Activated naive CD8-positive, alpha-beta T cell treated with anti-CD3 and anti-CD28 coated beads, Interleukin-2, amount 10 ng/mL, durations not matched to agents 7 days and 5 days (primary cell): ENCODE measurements at places on chromosomes 13 and 19.

GRCh38 chr13:108947551-108948030 is 318.2 kb downstream of the MYO16 start:
- no peak for DNase-seq

DNA sequence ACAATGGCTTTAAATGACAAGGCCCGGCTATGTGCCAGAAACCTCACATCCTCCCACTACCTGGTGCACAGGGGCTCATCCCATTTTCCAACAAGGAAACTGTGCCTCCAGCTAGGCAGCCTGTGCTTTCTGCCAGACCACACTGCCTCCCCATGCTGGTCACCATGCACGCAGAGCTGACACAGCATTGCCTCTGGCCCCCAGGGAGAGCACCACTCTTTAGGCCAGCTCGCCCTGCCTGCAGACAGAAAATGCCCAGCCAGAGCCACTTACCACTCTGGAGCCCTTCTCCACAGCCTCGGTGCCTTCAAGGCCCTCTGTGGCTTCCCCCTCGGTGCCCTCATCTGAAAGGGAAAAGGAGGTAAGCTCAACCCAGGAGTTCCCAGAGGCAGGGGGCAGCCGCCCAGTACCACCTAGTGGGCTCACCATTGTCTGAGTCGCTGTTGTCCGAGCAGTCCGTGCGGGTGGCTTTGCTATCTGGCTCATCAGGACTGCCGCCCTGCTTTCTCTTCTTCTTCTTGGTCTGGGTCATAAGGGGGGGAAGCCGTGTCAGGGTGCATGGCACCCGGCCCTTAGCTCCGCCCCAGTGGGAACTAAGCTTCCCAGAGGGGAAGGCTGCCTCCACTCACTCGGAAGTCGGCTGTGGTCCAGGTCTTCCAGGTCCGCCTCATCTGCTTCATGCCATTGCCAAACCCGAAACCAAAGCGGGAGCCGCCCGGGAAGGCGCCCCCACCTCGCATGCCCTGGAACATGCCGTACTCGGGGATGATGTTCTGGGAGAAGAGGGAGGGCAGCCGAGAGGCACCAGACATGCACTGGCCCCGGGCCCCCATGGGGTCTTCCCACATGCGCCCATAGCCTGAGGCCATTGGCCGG is 18.0 kb downstream of the AKAP8L start:
- no peak for DNase-seq

DNA sequence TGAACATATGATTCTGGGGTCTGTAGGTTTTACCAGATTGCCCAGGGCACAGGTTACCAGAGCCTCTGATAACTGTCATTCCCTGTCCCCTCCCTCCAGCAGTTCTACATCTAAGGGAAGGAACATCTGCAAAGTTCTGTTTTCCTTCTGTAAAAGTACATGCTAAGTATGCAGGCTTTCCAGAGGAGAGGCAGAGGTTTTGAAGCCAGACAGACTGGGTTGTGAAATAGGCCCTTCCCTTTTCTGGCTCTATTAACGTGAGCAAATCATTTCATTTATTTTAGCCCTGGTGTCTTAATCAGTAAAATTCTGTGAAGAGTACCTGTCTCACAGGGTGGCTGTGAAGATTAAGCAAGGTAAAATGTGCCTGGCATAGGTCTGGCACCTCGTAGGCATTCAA is 66.1 kb upstream of the C1QTNF9 start:
- DNase-seq, result no peak

GRCh38 chr19:5394551-5395505 is 54.2 kb upstream of the PTPRS start:
- no peak for DNase-seq

- no peak for DNase-seq
Measured at GRCh38 chr13:33537676-33538075, 252.1 kb upstream of the STARD13 start.

DNA sequence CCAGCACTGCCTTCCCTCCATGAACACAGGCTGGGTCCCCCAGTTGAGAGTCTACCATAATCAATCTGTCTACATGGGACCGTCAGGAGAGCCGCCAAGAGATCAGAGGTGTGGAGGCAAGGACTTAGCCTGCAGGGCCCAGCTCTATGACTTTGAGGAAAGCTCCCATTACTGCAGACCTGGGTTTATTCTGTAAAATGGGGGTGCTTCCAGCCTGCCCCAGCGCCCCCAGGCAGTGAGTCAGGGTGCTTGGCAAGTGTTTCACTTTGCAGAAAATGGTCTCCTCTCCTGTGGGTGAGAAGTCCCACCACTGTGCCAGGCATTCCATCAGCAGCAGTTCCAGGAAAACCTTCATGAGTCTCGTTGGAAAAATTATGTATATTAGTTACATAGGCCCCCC is 75.5 kb upstream of the VSTM2B start:
- no peak for DNase-seq

- DNase-seq, result peak; percentile 68
Measured at GRCh38 chr19:3243819-3244700, 19.6 kb downstream of the CELF5 start.

- peak; percentile 19 for DNase-seq
Measured at GRCh38 chr19:6833166-6833790, 54.1 kb upstream of the ADGRE1 start.

GRCh38 chr13:54706336-54706735 is 1677.7 kb downstream of the OLFM4 start:
- no peak for DNase-seq

DNA sequence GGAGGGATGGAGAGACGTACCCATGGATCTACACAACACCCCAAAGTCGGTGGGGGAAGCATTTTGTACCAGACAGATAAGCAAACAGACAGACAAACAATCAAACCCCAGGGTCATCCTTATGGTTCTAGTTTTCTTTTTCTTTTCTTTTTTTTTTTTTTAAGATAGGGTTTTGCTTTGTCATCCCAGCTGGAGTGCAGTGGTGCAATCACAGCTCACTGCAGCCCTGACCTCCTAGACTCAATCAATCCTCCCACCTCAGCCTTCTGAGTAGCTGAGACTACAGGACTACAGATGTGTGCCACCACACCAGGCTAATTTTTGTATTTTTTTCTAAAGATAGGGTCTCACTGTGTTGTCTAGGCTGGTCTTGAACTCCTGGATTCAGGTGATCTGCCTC is 17.9 kb upstream of the FBL start:
- no peak for DNase-seq

DNA sequence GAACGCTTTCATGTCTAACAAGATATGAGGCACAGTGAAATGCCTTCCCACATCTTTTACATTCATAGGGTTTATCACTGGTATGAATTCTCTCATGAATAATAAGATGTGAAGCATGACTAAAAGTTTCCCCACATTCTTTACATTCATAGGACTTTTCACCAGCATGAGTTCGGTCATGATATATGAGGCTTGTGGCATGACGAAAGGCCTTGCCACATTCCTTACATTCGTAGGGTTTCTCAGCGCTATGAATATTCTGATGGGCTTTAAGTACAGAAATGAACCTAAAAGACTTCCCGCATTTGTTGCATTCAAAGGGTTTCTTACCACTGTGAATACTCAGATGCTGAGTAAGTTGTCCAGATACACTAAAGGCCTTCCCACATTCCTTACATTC is 21.3 kb downstream of the ZNF607 start:
- DNase-seq, result no peak

GRCh38 chr19:30878495-30878894 is 470.7 kb downstream of the TSHZ3 start:
- no peak for DNase-seq

- DNase-seq, result no peak
Measured at GRCh38 chr13:114043421-114044053, 69.7 kb upstream of the C13orf46 start.

GRCh38 chr19:2887391-2887914 is 13.3 kb upstream of the ZNF57 start:
- no peak for DNase-seq

DNA sequence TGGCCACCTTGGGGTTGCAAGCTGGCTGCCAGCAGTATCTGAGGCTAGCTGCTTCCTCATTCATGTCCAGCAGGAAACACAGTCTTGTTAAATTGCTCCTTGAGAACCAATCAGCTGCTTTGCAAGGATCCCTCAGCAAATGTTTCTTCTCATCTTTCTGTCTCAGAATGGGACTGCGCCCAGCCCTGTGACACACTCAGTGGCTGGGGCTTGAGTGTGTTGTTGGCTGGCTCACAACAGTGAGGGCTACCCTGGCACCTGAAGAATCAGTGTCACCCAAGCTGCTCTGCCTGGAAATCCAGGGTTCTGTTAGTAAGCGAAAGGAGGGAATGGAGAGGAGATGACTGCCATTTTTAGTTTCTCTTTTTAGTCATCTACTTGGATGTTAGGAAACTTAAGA is 317.2 kb downstream of the DCT start:
- no peak for DNase-seq

DNA sequence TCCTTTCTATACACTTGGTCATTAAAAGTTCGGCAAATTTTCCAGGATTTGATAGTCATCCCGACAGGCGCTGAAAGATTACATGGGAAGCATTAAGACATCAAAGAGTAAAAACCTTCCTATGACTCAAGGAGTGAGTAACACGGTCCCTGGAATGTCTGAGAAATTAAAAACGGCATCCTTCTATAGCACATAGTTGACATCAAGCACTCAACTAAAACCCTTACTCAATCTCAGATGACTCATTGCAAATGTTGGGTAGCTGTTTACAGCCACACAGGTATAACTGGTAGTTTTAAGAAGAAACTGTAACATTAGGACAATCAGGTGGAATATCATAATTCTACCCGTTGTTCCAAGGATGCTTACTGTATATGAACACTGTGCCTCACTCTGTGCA is 6.4 kb upstream of the LGALS13 start:
- no peak for DNase-seq

DNA sequence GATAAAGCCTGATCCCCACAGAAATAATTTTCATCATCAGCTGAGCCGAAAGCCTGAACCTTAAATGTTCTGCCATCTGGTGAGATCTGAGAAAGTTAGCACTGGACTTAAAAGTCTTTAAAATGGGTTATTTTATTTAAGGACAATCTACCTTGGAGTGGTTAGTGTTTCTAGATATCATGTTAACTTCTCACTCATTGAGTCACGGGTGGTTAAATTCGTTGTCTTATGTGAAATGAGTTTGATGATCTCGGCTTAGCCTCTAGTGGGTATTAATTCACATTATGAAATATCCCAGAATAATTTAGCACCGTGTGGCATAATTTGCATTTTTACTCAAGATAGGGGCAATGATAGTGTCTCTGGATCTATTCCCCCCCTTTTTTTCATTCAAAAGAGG is 117.4 kb upstream of the ZNF536 start:
- DNase-seq, result no peak

- DNase-seq, result no peak
Measured at GRCh38 chr19:15028490-15028889, 20.8 kb upstream of the CASP14 start.

- DNase-seq, result peak; percentile 87
Measured at GRCh38 chr19:50357178-50358100, 8.0 kb downstream of the NAPSA start.

DNA sequence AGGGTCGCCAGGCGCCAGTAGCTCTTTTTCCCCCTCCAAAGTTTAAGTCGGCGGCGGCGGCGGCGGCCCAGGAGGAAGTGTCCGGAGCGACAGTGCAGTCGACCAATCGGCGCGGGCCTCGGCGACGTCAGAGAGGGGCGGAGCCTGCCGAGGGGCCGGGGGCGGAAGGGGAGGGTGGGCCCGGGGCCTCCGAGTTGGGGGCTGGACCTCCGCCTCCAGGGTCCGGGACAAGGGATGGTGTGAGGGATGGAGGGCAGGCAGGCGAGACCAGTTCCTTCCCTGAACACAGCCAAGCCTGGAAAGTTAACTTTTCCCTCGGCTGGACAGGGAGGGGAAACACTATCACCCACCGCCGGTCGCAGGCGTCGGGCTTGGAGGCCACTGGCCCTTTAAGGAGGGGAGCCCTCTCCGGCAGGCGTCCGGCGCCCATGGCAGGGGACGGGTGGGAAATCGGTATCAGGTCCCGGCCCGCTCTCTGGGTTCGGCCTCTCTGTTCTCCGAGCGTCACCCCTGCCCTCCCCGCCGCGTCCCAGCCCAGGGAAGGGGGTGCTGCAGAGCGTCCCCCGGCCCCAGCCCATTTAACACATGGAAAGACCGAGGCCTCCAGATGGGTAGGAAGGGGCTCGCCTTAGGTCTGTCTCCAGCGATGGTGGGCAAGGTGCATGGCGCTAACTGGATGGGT is at the start of gene PRKD2:
Gene PRKD2, minus strand, starts transcription at position 81 of the 682 bp plus-strand sequence. CDS start 744 bp downstream, outside the sequence.
- DNase-seq, result peak; percentile 94

- DNase-seq, result no peak
Measured at GRCh38 chr13:43652760-43653159, 134.0 kb downstream of the ENOX1 start.

- no peak for DNase-seq
Measured at GRCh38 chr13:100506154-100506553, 82.4 kb downstream of the GGACT start.

DNA sequence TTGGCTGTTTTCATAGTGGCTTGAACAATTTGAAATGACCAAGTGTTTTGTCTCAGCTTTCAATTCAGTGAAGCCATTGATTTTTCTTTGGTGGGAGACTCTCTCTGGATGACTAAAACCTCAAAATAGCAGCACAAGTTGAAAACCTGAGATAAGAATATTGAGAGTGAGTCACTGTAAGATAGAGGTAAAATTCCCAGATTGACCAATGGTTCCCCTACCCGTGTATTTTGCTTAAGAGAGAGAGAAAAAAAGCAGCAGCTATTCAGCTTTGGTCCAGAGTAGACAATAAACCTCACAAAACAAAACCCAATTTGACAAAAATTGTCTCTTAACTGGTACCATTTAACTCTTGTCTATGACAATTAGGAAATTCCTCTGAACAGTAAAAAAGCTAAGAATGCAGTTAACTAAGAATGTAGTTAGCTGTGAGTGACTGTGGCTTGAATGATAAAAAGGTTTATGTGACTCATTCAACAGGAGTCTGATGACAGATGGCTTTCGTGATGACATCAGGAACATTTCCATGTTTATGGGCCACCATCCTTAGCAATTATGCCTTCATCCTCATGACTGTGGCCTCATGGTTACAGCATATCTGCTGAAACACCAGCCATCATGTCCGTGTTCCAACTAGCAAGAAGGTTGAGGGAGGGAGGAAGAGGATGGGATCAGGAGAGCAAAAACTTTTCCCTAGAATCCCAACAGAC is 356.9 kb downstream of the NDFIP2 start:
- no peak for DNase-seq

- DNase-seq, result no peak
Measured at GRCh38 chr19:447816-448560, 12.8 kb downstream of the SHC2 start.

GRCh38 chr19:15014579-15014978 is 34.7 kb upstream of the CASP14 start:
- DNase-seq, result no peak

DNA sequence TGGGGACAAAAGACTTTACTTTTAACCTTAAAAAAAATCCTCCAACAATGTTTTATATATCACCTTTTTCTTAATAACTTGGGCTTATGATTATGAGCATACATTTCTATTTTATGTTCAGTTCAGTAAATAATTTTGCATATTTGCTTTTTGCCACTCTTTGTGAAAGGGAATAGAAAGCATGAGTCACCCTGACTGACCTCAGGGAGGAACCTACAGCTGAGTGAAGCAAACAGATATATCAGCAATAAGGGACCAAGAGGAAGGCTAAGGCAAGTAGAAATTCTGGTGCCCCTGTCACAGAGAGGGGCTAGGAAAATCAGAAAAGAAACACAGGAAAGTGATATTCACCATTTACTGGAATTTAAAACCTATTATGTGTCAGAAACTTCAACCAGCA is 37.2 kb upstream of the SOHLH2 start:
- no peak for DNase-seq

GRCh38 chr13:111662895-111663294 is 342.5 kb downstream of the TEX29 start:
- DNase-seq, result no peak

- no peak for DNase-seq
Measured at GRCh38 chr19:35846038-35846668, 6.2 kb downstream of the NPHS1 start.
